ENCODE measurements at places on chromosomes 5 and 9. TPM values are rescaled to one million over a fixed set of nuclear protein-coding genes. Genes with fewer than 3 reads are reported as not detected.

- H3K4me1 ChIP-seq = 0 out of 2 replicates have a peak, but pooled peaks cover 3% of the 10 kb centered on the region
- H3K36me3 ChIP-seq = no peaks in the 10 kb centered on the region
- H3K4me3 ChIP-seq = no peak overlapping the region
Measured at GRCh38 chr5:1019001-1019905, 10.7 kb downstream of the NKD2 start.

GRCh38 chr9:130957451-130958203 lies 18.6 kb upstream of the FIBCD1 start:
- DNase-seq = no peak
- no peak overlapping the region for H3K27ac ChIP-seq
- H3K36me3 ChIP-seq = no peaks in the 10 kb centered on the region
- H3K27me3 ChIP-seq = no peaks in the 10 kb centered on the region

The ARHGAP26 gene
- 74.6 TPM for total RNA-seq

DNA sequence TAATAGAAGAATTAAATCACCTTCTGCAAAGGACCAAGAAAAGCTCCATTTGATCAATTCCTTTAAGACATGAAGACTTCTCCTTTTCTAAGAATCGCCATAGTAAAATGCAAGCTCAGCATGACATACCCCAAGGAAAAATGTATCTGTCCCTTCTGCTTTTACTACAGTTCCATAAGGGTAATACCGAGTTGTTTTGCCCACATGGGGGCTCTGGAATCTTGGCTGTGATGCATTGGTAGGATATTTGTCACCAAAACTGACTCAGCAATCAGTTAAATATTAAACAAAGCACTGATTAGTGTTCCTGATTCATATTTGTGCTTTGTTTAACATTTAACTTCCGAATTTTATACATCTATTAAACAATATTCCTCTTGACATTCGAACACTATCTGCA lies 24.3 kb upstream of the KCNIP1 start:
- H3K27me3 ChIP-seq = no peaks in the 10 kb centered on the region
- no peaks in the 10 kb centered on the region for H3K36me3 ChIP-seq
- H3K4me3 ChIP-seq = no peak overlapping the region

DNA sequence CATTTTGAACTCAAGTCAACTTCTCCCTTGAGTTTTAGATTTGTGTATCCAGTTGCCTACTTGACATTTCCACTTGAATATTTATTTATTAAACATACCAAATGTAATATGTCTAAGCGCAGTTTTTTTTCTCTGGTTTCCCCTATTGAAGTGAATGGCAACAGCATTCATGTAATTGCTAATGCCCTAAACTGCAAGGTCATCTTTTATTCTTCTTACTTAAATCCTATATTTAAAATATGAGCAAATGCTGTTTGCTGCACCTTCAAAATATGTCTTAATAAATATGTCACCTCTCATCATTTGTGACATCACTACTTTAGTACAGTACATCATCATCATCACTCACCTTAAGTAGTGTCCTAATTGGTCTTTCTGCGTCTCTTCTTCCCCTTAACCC lies 22.4 kb downstream of the SMAD5 start:
- H3K4me3 ChIP-seq = no peak overlapping the region
- H3K27me3 ChIP-seq = no peaks in the 10 kb centered on the region
- no peak for DNase-seq
- H3K36me3 ChIP-seq = peaks cover 11% of the 10 kb centered on the region

DNA sequence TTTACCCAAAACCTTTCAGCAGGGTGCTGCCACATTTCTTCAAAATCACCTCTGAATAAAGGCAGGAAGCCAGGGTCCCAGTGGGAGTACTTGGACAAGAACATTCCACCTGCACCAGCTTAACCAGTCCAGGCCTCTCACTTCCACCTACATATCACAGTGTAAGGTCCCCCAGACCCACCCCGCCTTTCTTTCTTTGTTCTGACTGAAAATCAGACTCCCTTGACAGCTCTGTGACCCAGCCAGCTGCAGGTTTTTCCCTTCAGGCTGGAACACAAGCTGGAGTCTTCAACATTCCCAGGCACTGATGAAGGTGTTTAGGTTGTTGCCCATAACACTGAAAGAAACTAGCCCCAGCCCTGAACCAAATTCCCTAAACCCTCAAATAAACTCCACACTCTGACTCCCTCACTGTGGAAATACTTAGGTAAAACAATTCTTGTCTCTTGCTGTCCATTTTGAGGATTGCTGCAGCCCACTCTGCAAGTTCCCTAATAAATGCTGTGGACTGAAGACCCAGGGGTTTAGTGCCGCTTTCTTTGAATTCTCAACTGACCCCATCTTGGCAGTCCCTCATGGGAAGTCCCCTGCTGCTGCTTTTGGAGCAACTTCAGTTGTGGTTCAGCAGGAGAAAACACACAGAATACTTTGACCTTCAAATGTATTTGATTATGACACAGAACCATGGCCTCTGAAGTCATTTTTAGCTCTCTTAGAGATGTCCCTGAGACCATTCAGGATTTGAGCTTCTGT lies 24.8 kb downstream of the P4HA2 start:
- H3K4me3 ChIP-seq = no peak overlapping the region
- no peaks in the 10 kb centered on the region for H3K27me3 ChIP-seq
- no peaks in the 10 kb centered on the region for H3K36me3 ChIP-seq
- peaks cover 5% of the 10 kb centered on the region for H3K4me1 ChIP-seq

- DNase-seq = no peak
- H3K4me3 ChIP-seq = no peak overlapping the region
- H3K36me3 ChIP-seq = no peaks in the 10 kb centered on the region
- no peak overlapping the region for H3K27ac ChIP-seq
- H3K27me3 ChIP-seq = no peaks in the 10 kb centered on the region
Measured at GRCh38 chr5:75281716-75282465, 45.2 kb upstream of the ANKRD31 start.

GRCh38 chr5:56950626-56951125 lies 1.2 kb downstream of the MIER3 start:
- peaks cover 25% of the 10 kb centered on the region for H3K4me1 ChIP-seq
- peak; percentile 57 for DNase-seq
- no peaks in the 10 kb centered on the region for H3K36me3 ChIP-seq
- H3K27me3 ChIP-seq = no peaks in the 10 kb centered on the region
- H3K4me3 ChIP-seq = peak overlapping the region; percentile 57
- H3K27ac ChIP-seq = peak overlapping the region; percentile 72

The DMRTA1 gene
- 0.14 TPM for total RNA-seq

- no peak for DNase-seq
- no peak overlapping the region for H3K27ac ChIP-seq
- H3K36me3 ChIP-seq = no peaks in the 10 kb centered on the region
- no peak overlapping the region for H3K4me3 ChIP-seq
- no peaks in the 10 kb centered on the region for H3K27me3 ChIP-seq
Measured at GRCh38 chr9:12875191-12875590, 100.4 kb downstream of the LURAP1L start.

- H3K27me3 ChIP-seq = no peaks in the 10 kb centered on the region
- H3K4me3 ChIP-seq = no peak overlapping the region
- DNase-seq = no peak
- H3K27ac ChIP-seq = no peak overlapping the region
Measured at GRCh38 chr9:136061405-136061804, 33.7 kb downstream of the NACC2 start.

DNA sequence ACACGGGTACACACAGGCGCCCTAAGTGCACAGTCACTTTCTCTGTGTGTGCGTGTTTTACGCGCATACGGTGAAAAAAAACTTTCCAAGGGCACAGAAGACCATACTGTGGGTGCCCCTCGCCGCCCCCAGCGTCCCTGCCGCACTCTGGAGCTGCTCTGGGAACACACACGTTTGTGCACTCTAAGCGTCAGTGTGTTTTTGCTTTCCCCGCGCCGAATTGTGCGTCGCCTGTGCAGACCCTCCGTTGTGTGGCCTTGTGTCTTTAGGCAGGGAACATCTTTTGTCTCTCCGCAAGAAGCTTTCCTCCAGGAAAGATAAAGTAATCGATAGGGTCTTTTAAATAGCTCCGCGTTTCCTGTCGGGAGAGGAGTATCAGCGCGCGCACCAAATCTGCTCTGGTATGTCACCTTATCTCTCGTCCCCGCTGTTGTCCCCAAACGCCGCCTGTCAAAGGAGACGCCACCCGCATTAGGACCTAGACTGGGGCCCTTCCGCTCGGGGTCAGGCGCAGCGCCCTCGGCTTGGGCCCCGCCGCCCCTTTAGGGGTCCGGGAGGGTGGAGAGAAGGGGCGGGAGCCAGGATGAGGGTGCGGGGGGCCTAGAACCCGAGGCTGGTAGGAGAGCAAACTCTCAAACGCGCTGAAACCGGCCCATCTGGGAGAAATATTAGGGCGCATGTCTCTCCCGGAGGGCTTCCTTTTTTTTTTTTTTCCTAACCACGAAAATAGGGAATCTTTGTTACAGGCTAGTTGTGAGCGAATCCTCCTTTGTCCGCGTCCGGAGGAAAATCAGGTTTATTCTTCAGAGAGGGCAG lies 10.5 kb upstream of the NKX2-5 start:
- H3K4me3 ChIP-seq = no peak overlapping the region
- H3K4me1 ChIP-seq = no peaks in the 10 kb centered on the region
- H3K27ac ChIP-seq = no peak overlapping the region
- no peaks in the 10 kb centered on the region for H3K27me3 ChIP-seq
- no peaks in the 10 kb centered on the region for H3K36me3 ChIP-seq

DNA sequence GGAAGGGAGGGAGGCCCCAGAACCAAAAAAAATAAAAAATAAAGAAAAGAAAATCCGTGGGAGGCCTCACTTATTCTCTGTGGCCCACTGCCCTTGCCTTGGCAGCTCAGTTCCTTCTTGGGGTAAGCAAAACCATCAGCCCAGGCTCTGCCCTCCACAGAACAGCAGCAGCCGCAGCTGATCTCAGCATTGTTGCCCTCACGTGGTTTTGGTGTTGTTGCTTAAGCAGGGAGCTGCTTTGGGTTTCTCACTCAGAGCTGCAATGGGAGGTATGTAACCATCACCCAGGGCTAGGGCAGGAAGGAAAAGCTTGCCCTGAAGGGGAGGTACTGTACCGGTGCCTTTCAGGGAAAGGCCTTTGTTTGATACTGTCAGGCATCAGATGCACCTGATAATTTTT lies 374.7 kb upstream of the WWC1 start:
- H3K4me1 ChIP-seq = peaks cover 12% of the 10 kb centered on the region
- no peak overlapping the region for H3K4me3 ChIP-seq
- H3K36me3 ChIP-seq = no peaks in the 10 kb centered on the region
- no peak overlapping the region for H3K27ac ChIP-seq
- no peaks in the 10 kb centered on the region for H3K27me3 ChIP-seq

DNA sequence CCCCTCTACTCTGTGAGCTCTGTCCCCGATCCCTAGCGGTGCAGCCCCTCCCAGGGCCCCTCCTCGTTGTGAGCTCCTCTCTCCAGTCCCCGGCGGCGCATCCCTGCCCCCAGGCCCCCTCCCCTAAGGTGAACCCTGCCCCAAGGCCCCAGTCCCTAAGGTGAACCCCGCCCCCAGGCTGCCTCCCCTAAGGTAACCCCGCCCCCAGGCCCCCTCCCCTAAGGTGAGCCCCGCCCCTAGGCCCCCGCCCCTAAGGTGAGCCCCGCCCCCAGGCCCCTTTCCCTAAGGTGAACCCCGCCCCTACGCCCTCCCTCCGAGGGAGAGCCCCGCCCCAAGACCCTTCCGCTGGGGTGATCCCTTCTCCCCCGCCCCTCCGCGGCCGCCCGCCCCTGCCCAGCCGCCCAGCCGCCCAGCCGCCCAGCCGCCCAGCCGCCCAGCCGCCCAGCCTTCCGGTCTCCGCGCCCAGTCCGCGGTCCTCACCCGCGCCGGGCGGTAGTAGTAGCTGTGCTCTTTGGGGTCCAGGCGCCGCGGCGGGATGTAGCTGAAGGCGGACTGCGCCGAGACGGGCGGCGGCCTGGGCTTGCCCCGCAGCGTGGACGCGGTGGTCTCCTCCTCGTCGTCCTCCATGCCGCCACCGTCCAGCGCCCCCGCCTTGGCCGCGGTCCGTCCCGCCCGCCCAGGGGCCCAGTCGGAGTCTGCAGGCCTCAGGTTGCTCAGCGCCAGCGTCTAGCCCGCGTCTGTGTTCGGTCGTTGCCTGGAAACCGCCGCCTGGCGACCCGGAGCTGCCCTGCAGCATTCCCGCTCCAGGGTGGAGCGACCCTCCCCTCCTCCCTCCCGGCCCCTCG lies at the start of gene CFAP90:
Gene CFAP90, minus strand, starts transcription at position 739 of the 845 bp plus-strand sequence. Its CDS starts 112 bp downstream, at position 627.
- peak within 1 kb of the TSS; percentile 72 for H3K4me3 ChIP-seq
- no peaks in the 10 kb centered on the region for H3K36me3 ChIP-seq
- peak; percentile 90 for DNase-seq
- H3K27ac ChIP-seq = peak within 1 kb of the TSS; percentile 55
- no peaks in the 10 kb centered on the region for H3K4me1 ChIP-seq

- no peak overlapping the region for H3K4me3 ChIP-seq
- DNase-seq = peak; percentile 73
- no peak overlapping the region for H3K27ac ChIP-seq
- no peaks in the 10 kb centered on the region for H3K27me3 ChIP-seq
- H3K36me3 ChIP-seq = no peaks in the 10 kb centered on the region
Measured at GRCh38 chr9:133731876-133732638, 6.1 kb downstream of the SARDH start.

GRCh38 chr5:75239681-75240080 lies 3.0 kb upstream of the ANKRD31 start:
- H3K27ac ChIP-seq = peak overlapping the region; percentile 65
- no peaks in the 10 kb centered on the region for H3K27me3 ChIP-seq

- H3K27me3 ChIP-seq = no peaks in the 10 kb centered on the region
- no peak overlapping the region for H3K4me3 ChIP-seq
- H3K36me3 ChIP-seq = no peaks in the 10 kb centered on the region
Measured at GRCh38 chr9:114001410-114001685, 76.8 kb downstream of the AMBP start.

GRCh38 chr5:40674661-40675235 lies 5.0 kb upstream of the PTGER4 start:
- DNase-seq = no peak
- no peaks in the 10 kb centered on the region for H3K4me1 ChIP-seq
- no peak overlapping the region for H3K4me3 ChIP-seq
- H3K27me3 ChIP-seq = peaks cover 8% of the 10 kb centered on the region

The ARID3C gene
- not detected for total RNA-seq

The CDC14B gene
- total RNA-seq = 82.3 TPM

- no peaks in the 10 kb centered on the region for H3K27me3 ChIP-seq
- no peak overlapping the region for H3K27ac ChIP-seq
- no peaks in the 10 kb centered on the region for H3K36me3 ChIP-seq
- H3K4me1 ChIP-seq = no peaks in the 10 kb centered on the region
- H3K4me3 ChIP-seq = no peak overlapping the region
Measured at GRCh38 chr5:170302653-170303501, 5.3 kb upstream of the LCP2 start.

The HTR4 gene
- total RNA-seq = not detected

DNA sequence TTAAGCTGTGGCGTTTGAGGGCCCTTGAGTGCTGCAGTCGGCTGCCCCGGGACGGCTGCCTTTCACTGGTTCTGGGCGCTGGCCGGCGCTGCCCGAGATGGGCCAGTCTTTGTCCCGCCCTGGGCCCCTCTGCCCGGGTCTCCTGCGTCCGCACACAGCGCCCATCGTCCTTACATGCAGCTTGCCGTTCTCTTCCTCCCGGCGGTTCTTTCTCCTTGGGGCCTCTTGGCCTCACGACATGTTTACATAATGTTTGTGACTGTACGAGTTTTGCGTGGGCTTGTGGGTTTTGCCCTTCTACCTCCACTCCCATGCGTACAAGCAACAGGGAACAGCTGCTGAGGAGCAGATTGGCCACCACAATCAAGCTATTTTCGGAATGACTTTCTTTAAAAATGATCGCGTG lies 618 bp downstream of the TNPO1 start:
- H3K36me3 ChIP-seq = no peaks in the 10 kb centered on the region
- H3K27me3 ChIP-seq = no peaks in the 10 kb centered on the region
- H3K27ac ChIP-seq = peak overlapping the region; percentile 91
- no peak for DNase-seq

The FOXD4L5 gene
- 0.25 TPM for total RNA-seq
